ENCODE measurements at places on chromosomes 2 and 18.

- no peak overlapping the region for H3K4me3 ChIP-seq
- DNase-seq: no peak
- no peaks in the 10 kb centered on the region for H3K27me3 ChIP-seq
- H3K4me1 ChIP-seq: no peaks in the 10 kb centered on the region
Measured at GRCh38 chr2:108220942-108221541, 18.7 kb upstream of the SULT1C3 start.

- peak overlapping the region; percentile 19 for H3K4me3 ChIP-seq
- no peak overlapping the region for H3K27ac ChIP-seq
- H3K4me1 ChIP-seq: peaks cover 79% of the 10 kb centered on the region
- peaks cover 14% of the 10 kb centered on the region for H3K36me3 ChIP-seq
- DNase-seq: no peak
Measured at GRCh38 chr2:127347734-127348392, 39.9 kb downstream of the MAP3K2 start.

DNA sequence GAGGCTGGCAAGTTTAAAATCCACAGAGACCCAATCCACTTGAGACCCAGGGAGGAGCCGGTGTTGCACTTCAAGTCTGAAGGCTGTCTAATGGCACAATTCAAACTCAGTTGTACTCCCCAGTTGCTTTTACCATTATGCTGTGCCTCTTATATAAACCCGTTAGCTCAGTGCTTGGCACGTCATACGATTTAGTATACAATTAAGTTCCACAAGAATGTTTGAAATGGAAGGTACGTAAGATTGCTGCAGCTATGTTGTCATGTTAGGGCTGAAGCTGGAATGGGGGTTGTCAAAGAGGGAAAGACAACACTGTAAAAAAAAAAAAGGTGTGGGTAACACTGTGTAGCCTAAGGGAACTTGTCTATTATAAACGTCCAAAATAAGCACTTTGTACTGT lies 30.2 kb downstream of the LIMS1 start:
- H3K27ac ChIP-seq: no peak overlapping the region
- H3K4me1 ChIP-seq: peaks cover 12% of the 10 kb centered on the region
- H3K36me3 ChIP-seq: no peaks in the 10 kb centered on the region

DNA sequence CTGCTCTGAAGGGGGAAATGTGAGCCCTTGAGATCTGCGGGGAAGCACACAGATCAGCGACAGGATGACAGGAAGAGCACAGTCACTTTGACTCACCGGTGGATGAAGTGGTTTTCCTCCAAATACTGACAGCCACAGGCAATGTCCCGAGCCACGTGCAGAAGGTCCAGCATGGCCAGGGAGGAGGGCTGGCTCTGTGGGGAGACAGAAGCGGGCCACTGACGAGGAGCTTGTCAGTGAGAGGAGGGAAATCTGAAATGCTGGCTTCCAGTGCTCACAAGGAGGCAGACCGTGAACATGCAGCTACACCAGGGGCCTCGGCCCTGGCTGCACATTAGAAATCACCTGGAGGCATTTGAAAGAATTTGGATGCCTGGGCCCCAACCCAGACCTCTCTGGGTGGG lies 98.7 kb downstream of the CLIP4 start:
- no peak overlapping the region for H3K4me3 ChIP-seq
- no peaks in the 10 kb centered on the region for H3K4me1 ChIP-seq
- no peaks in the 10 kb centered on the region for H3K27me3 ChIP-seq
- no peak overlapping the region for H3K27ac ChIP-seq
- no peak for DNase-seq

- H3K27me3 ChIP-seq: peaks cover 74% of the 10 kb centered on the region
- H3K27ac ChIP-seq: no peak overlapping the region
- no peak overlapping the region for H3K4me3 ChIP-seq
Measured at GRCh38 chr18:47254341-47254939, 3.0 kb upstream of the SKOR2 start.

GRCh38 chr2:102226612-102227391 lies 40.0 kb downstream of the IL1RL2 start:
- no peak for DNase-seq
- H3K27ac ChIP-seq: no peak overlapping the region
- H3K4me3 ChIP-seq: no peak overlapping the region
- H3K4me1 ChIP-seq: peaks cover 10% of the 10 kb centered on the region
- no peaks in the 10 kb centered on the region for H3K36me3 ChIP-seq
- H3K27me3 ChIP-seq: peaks cover 5% of the 10 kb centered on the region

GRCh38 chr18:35610724-35611123 lies 29.2 kb downstream of the GALNT1 start:
- no peak overlapping the region for H3K27ac ChIP-seq
- peaks cover 30% of the 10 kb centered on the region for H3K4me1 ChIP-seq
- no peaks in the 10 kb centered on the region for H3K27me3 ChIP-seq

DNA sequence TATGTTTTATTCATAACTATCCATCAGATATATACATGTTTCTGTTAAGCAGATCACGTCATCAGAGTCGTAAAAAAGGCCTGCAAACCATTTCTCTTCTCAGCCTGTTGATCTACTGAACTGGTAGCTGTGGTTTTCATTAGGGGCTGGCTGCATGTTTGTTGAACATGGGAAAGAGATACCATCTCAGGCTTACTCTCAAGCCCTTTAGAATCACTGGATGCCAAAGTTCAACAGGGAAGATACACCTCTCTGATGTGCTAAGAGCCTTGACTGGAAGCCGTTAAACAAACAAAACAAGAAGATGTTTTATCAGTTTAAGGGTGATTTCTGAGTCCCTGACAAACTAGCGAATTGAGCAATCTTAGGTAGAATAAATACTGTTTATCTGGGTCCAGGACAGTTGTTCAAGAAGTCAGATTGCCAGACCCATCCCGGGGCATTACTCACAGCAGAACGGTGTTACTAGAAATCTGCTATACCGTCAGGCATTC lies 94.5 kb upstream of the LMAN1 start:
- no peak overlapping the region for H3K27ac ChIP-seq
- H3K4me3 ChIP-seq: no peak overlapping the region
- no peak for DNase-seq

DNA sequence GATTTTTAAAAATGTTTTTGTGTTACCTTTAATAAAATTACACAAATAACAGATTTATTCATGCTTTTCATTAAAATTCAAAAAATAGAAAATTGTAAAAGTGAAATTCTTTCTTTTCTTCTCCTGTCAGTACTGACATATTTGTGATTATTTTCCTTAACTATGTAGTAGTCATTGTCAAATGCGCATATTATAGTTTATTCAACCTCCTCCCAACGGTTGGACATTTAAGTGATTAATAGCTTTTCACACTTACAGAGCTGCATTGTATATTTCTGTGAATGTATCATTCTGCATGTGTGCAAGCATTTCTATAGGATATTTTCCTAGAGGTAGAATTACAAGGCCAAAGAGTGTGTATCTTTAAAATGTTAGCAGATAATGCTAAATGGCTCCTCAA lies 259.2 kb downstream of the SH3BP4 start:
- no peaks in the 10 kb centered on the region for H3K36me3 ChIP-seq
- H3K27ac ChIP-seq: no peak overlapping the region
- H3K4me3 ChIP-seq: no peak overlapping the region
- H3K27me3 ChIP-seq: peaks cover 27% of the 10 kb centered on the region
- no peaks in the 10 kb centered on the region for H3K4me1 ChIP-seq

- no peaks in the 10 kb centered on the region for H3K27me3 ChIP-seq
- no peaks in the 10 kb centered on the region for H3K36me3 ChIP-seq
- H3K27ac ChIP-seq: no peak overlapping the region
- no peak overlapping the region for H3K4me3 ChIP-seq
Measured at GRCh38 chr18:48711651-48712486, 173.0 kb downstream of the CTIF start.

DNA sequence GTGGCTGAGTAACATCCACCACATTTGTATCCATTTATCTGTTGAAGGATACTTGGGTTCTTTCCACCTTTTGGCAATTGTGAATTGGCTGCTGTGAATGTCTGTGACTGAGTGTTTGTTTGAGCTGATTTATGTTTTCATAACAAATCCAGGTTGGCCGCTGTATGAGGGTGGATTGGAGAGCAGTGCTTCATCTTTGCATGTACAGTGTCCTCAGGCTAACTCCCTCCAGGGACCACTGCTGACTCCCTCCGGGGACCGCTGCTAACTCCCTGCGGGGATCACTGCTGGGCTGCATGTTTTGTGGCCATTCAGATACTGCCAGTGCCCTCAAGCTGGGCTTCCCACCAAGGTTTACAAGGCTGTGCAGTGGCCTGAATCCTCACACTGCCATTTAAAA lies 10.2 kb downstream of the BOK start:
- H3K4me1 ChIP-seq: no peaks in the 10 kb centered on the region
- H3K27ac ChIP-seq: no peak overlapping the region
- DNase-seq: no peak
- H3K36me3 ChIP-seq: no peaks in the 10 kb centered on the region

- DNase-seq: no peak
- no peak overlapping the region for H3K27ac ChIP-seq
- no peaks in the 10 kb centered on the region for H3K27me3 ChIP-seq
- no peaks in the 10 kb centered on the region for H3K36me3 ChIP-seq
- no peaks in the 10 kb centered on the region for H3K4me1 ChIP-seq
Measured at GRCh38 chr2:226074391-226074790, 674.9 kb downstream of the NYAP2 start.

- DNase-seq: no peak
- H3K27me3 ChIP-seq: no peaks in the 10 kb centered on the region
- H3K4me1 ChIP-seq: no peaks in the 10 kb centered on the region
Measured at GRCh38 chr18:77522051-77522675, 272.5 kb downstream of the GALR1 start.

DNA sequence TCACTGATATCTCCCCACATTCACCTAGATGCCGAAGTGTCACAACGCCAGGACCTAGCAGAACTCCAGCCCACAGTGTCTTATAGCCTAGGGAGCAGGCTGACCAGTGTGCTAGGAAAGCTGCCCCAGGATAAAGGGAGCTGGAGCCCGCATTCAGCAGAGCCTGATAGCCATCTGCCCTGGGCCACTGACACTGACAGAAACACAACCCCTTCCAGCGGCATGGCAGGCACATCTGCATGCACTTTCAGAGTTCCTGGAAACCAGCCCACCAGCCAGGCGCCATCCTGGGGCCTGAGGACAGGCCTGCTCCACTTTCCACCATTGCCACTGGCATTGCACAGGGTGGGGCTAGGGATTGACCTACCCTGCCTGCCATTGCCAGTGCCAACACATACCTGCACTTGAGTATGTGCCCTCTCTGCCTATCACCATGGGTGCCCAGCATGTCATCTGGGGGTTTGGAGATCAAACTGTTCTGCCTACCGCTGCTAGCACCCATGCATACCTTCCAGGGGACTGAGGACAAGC lies 290.1 kb upstream of the KLHL14 start:
- no peak overlapping the region for H3K27ac ChIP-seq
- H3K4me3 ChIP-seq: no peak overlapping the region
- no peak for DNase-seq
- H3K27me3 ChIP-seq: peaks cover 4% of the 10 kb centered on the region

DNA sequence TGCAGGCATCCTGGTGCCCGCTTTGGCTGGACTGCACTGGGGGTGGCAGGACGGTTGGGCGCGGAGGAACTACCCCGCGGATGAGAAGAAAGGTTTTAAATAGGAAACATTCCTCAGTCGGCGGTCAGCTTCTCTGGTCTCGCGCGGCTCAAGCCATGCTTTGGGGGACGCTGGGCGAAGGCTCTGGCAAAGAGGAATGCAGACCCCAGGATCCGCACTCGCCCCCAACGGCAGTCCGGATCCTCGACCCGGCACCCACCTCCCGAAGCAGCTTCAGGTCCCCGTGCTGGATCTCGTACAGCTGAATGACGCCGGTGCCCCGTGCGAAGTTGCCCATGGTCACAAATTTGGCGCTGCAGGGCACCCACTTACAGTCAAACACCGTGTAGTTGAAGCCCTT lies 686 bp upstream of the PNO1 start:
- H3K27ac ChIP-seq: peak overlapping the region; percentile 100
- no peak for DNase-seq
- H3K36me3 ChIP-seq: peaks cover 44% of the 10 kb centered on the region
- no peaks in the 10 kb centered on the region for H3K27me3 ChIP-seq

- H3K36me3 ChIP-seq: no peaks in the 10 kb centered on the region
- H3K27me3 ChIP-seq: no peaks in the 10 kb centered on the region
- DNase-seq: no peak
- H3K4me3 ChIP-seq: no peak overlapping the region
- H3K4me1 ChIP-seq: no peaks in the 10 kb centered on the region
- no peak overlapping the region for H3K27ac ChIP-seq
Measured at GRCh38 chr18:78737006-78737915, 242.4 kb upstream of the SALL3 start.

DNA sequence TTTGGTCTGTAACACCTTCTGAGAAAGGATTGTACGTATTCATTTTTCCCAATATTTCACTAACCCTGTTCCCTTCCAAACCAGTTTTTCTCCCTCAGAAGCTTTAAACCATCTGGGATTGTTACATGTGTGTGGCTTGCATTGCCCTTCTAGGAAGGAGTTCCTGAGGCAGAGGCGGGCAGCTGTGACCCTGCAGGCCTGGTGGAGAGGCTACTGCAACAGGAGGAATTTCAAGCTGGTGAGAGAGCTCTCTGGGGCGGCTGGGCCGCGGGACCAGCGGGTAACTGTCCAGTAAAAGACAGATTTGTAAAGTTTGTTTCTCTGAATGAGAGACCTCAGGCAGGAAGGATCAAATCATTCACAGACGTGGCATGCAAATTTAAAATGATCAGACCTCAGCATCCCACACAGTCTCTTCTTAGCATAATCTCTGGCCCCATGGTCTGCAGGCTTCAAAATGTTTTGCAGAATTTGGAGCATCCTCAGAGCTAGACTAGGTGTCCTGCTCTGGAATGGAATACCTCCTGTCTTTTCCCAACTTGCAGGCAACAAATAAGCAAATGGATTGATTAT lies 40.2 kb upstream of the GPR17 start:
- H3K27ac ChIP-seq: no peak overlapping the region
- H3K4me3 ChIP-seq: no peak overlapping the region
- peaks cover 47% of the 10 kb centered on the region for H3K4me1 ChIP-seq

DNA sequence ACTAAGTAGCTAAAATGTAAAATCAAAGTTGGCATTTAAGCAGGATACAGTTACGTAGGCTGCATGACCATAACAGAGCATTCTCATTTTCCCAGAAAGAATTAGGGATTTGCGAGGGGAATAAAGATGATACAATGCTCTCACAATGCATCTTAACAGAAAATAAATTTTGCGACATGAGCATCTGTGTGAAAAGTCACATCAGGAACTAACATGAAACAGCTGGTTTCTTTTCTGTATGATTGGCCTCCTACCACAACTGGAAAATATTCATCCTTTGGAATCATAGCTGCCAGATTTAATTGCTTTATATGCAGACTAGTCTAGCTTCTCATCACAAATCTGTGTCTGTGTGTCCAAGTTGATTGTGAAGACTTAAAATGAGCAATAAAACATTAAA lies 66.0 kb downstream of the KCTD18 start:
- no peak for DNase-seq
- no peak overlapping the region for H3K27ac ChIP-seq
- no peak overlapping the region for H3K4me3 ChIP-seq
- H3K36me3 ChIP-seq: no peaks in the 10 kb centered on the region
- H3K27me3 ChIP-seq: peaks cover 1% of the 10 kb centered on the region
